ENCODE measurements at places on chromosomes 4 and X.
A peak's percentile ranks its signal among the peaks of the same experiment; 100 is the strongest.

DNA sequence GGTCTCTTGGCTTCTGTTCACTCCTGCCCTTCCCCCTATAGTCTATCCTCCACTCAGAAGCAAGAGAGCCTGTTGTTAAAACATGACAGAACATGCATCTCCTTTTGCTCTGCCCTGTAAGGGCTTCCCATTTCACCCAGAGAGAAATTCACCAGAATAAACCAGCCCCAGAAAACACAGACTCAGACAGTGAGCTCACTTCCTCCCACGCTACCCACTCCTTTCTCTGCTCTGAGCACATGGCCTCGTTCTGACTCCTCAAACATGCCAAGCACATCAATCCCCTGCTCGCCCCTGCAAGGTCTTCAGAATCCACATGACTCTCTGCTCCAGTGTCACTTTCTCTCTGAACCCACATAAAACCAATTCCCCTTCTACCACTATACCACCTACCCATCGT lies 50.4 kb downstream of the MID1 start:
- DNase-seq, result peak; percentile 77

- peak; percentile 52 for DNase-seq
These were observed 62.9 kb downstream of the SYTL5 start for GRCh38 chrX:38069273-38069672.

DNA sequence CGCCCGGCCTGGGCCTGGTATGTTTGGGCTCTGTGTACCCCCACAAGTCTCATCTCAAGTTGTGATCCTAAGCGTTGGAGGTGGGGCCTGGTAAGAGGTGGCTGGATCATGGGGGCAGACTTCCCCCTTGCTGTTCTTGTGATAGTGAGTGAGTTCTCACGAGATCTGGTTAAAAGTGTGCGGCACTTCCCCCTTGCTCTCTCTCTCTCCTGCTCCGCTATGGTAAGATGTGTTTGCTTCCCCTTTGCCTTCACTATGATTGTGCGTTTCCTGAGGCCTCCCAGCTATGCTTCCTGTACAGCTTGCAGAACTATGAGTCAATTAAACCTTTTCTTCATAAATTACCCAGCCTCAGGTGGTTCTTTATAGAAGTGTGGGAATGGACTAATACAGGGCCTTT lies 53.0 kb downstream of the CHST7 start:
- no peak for DNase-seq

GRCh38 chr4:76745240-76745639 lies 152.7 kb downstream of the SOWAHB start:
- DNase-seq, result peak; percentile 53

- no peak for DNase-seq
These were observed 205.6 kb upstream of the HAND2 start for GRCh38 chr4:173735585-173735984.

DNA sequence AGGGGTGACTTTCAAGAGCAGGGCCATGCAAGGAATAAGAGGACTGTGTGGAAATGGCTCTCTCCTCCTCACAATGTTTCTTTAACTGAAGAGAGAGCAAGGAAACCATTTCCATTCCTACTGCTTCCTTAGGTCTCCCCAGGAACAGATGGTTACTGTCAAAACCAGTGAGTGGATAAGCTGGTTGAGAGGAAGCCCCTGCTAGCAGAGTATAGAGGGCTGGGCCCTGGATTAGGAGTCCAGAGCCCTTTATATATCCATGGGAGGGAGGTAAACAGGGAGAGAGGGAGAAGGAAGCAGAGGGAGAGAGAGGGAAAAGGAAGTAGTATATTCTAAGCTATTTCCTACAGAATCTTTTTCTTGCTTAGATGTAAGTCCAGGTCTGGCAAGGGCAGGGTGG lies 43.8 kb upstream of the LAS1L start:
- DNase-seq, result no peak

DNA sequence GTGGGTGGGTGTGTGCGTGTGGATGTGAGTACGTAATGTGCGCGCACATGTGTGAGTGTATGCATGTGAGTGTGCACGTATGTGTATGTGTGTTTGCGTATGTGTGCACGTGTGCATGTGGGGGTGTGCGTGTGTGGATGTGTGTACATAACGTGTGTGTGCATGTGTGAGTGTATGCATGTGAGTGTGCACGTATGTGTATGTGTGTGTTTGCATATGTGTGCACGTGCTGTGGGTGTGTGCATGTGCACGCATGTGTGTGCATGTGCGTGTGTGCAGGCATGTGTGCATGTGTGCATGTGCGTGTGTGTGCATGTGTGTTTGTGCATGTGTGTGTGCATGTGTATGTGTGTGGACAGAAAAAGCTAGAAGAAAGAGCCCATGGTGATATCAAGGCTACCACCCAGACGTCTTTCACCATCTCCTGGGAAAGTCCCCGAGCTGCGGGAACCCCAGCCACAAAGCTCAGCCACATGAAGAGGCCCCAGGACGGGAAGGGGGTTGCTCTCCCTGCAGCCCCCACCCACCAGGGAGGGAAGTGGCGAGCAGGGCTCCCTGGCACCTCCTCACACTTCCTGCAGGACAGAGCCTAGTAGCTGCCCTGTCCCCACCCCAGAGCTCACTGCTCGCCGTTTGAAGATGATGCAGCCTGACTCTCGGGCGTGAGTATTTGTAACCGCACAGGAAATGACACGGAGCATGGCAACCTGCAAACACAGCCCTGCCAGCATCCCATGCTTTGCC lies 108.3 kb downstream of the DCTD start:
- DNase-seq, result peak; percentile 60

DNA sequence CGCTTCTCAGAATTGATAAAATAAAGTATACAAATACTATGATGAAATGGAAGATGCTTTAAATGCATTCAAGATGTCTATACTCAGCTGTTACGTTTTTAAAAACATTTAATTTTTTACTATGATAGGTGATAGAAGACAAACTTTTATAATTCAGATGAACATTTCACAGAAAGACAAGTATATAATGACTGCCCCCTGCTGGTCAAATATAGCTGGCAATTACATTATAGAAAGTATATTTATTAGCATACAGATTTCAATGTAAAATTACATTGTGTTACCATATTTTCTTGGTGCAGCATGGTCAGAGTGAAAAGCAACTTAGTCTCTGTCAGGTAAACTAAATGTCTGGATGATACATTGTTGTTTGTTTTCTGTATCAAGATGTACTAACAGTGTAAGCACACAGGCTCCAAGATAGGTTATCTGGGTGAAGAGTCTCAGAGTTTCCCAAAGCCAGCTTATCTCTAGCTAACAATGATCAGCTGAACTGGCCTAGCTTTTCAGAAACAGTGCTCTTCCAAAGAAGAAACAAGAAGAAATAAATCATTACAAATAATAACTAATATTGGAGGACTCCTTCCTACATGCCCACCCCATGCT lies 54.1 kb downstream of the SRPX start:
- peak; percentile 38 for DNase-seq

All from epithelial cell of esophagus (primary cell).